EH (cell line): ENCODE measurements at places on chromosomes 6 and 20.
A peak's percentile ranks its signal among the peaks of the same experiment; 100 is the strongest.

DNA sequence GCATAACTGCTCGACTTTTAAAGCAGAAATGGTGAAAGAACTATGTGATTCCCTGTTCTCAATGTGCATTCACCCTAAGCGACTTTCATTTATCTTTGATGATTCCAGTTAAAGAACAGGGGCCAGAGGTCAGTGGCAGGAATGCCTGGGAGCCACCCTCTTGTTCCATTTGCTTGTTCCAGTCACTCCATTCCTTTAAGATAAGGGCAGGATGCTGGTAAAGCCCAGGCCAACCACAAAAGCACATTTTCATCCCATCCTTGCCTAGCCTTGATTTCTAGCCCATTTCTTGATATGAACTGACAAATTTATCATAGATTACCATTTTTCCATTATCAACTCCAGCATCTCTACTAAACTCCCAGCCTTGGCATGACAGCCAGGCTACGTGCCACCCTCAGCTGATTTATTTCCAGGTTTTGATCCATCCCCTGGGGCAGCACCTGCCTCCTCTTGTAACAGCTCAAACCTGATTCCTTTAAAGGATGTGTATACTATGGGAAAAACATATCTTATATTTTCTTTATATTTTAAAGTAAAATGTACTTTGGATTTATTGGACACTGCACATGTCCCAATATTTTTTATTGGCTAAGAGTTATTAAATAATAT is 19.2 kb downstream of the HMGN3 start:
- DNase-seq, result peak; percentile 7

- DNase-seq, result no peak
Observed at GRCh38 chr6:166955121-166955864, 1.1 kb downstream of the RNASET2 start.

- no peak for DNase-seq
Observed at GRCh38 chr6:64243618-64244017, 608.0 kb downstream of the PHF3 start.

- no peak for DNase-seq
Observed at GRCh38 chr6:3159805-3160781, 2.7 kb upstream of the TUBB2A start.

- peak; percentile 41 for DNase-seq
Observed at GRCh38 chr20:47927385-47927851, 142.1 kb upstream of the SULF2 start.

- DNase-seq, result no peak
Observed at GRCh38 chr6:156630613-156631302, 146.4 kb upstream of the ARID1B start.

DNA sequence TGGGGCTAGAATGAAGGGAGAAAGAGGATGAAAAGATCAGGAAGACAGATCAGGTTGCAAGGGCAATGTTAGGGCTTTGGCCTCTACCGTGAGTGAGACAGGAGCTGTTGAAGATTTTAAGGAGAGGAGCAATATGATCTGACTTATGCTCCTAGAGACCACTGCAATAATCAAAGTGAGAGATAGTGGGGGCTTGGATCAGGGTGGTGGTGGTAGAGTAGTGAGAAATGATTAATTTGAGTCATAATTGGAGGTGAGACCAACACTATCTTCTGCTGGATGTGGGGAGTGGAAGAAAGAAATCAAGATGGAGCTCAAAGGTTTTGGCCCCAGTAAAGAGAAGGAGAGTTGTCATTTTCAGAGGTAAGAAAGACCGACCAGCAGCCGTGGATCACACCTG is 140.7 kb upstream of the TMEM170B start:
- DNase-seq, result no peak

DNA sequence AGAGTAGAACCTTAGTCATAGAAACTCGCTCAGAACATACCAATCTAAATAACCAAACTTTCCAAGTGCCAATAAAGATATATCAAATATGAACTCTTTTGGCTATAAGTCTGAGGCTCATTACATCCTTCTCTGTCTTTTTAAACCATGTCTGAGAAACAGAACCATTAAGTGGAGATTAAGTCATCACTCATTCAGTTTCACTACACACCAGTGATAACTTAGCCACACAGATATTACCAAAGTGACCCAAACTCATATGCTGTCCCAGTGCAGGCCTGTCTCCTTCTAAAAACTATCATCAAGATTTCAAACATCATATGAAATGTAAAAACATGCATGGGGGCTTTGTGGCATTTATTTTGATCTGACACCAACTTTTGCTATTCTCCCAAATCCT is 12.0 kb downstream of the GCLC start:
- no peak for DNase-seq

- DNase-seq, result no peak
Observed at GRCh38 chr20:24812373-24812772, 136.7 kb upstream of the CST7 start.

DNA sequence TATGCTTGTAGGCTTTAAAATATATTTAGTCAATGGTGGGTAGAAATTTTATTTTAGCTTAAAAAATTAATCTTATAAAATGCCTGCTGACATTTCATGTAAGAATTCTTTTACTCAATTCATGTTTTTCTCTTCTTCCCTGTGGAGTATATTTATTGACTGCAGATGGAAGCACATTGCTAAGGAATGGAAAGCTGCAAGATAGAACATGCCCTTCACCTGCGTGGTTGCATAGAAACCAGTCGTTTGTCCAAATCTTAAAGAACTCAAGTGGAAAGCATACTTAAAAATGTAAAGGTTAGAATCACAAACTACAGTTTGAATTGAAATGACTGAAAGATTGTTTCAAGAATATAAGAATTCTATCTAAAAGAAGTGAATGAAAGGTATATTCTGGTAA is 30.7 kb downstream of the C6orf163 start:
- DNase-seq, result no peak

GRCh38 chr20:38106461-38106860 is 58.6 kb downstream of the TGM2 start:
- no peak for DNase-seq

GRCh38 chr6:168226061-168226752 is 93.4 kb downstream of the DACT2 start:
- DNase-seq, result no peak

GRCh38 chr6:8043221-8043620 is 21.0 kb downstream of the BLOC1S5 start:
- no peak for DNase-seq

DNA sequence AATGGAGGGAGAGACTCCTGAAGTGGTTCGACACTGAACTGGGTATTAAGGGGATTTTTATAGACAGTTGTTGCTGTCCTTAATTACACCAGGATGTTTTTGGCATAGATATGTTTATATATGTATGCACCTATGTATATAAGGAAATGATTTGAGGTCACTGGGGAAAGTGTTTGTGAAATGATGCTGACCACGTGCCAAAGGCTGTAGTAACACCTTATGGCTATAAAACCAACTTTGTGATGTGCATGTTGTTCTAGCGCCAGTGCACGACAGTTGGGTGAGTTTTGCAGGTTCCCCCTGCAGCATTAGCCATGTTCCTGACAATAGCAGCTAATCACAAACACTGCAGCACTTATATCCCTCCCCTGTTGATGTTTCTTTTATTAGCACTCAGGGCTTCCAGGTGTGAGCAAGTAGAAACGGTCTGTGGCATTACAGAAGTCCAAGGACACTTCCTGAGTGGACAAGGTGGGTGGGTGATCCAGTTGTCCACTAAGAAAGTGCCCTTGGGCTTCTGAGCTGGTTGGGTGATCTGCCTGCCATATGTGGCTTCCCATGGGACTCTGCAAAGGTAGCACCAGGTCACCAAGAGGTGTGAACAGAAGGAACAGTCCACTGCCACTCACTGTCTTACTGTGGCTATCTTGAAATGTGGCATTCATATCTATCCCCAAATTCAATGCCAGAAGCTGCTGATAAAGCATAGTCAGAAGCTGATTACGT is 63.0 kb upstream of the RBM24 start:
- DNase-seq, result no peak

- peak; percentile 61 for DNase-seq
Observed at GRCh38 chr20:41009946-41010345, 18.7 kb upstream of the TOP1 start.

DNA sequence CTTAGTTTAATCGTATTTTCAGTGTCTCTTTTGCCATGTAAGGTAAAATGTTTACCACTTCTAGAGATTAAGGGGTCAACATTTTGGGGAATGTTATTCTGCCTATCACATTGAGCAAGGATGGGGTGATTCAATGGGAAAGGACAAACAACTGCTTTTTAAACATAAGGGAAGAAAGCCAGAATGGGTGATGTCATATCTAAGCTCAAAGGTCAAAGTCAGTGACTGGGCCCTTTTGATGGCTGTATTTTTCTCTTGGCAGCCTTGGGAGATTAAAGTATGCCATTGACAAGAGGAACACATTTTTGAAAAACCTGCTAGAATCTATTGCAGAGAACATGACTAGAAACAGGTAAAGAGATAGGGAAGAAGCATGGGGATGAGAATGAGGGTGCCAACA is 477.3 kb upstream of the IRAK1BP1 start:
- DNase-seq, result no peak

DNA sequence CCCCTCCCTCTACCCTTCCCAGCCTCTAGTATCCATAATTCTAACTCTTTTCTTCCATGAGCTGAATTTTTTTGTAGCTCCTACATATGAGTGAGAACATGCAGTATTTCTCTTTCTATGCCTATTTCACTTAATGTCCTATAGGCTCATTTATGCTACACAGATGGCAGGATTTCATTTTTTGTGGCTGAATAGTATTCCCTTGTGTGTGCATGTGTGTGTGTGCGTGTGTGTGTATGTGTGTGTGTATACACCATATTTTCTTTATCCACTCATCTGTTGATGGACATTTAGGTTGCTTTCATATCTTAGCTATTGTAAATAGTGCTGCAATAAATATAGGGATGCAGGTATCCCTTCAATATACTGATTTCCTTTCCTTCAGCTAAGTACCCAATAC is 101.0 kb downstream of the ADAT2 start:
- DNase-seq, result no peak

- DNase-seq, result no peak
Observed at GRCh38 chr6:135814043-135814442, 37.5 kb upstream of the PDE7B start.

DNA sequence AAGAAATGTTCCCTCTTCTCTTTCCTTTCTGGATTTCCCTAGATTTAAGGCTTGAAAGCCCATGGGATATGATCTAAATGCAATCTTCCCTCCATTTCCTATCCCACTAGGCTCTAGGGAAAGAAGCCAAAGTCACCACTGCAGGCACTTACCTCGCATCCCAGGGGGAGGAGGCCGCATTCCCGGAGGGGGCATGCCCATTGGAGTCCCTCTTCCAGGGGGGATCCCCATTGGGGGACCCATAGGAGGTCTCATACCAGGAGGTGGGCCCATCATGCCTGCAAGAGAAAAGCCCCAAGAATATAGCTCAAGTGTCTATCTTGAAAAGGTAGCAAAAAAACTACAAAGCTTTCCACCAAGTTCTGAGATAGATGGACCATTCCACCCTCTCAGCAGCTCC is 8.1 kb downstream of the SNRPB start:
- no peak for DNase-seq

DNA sequence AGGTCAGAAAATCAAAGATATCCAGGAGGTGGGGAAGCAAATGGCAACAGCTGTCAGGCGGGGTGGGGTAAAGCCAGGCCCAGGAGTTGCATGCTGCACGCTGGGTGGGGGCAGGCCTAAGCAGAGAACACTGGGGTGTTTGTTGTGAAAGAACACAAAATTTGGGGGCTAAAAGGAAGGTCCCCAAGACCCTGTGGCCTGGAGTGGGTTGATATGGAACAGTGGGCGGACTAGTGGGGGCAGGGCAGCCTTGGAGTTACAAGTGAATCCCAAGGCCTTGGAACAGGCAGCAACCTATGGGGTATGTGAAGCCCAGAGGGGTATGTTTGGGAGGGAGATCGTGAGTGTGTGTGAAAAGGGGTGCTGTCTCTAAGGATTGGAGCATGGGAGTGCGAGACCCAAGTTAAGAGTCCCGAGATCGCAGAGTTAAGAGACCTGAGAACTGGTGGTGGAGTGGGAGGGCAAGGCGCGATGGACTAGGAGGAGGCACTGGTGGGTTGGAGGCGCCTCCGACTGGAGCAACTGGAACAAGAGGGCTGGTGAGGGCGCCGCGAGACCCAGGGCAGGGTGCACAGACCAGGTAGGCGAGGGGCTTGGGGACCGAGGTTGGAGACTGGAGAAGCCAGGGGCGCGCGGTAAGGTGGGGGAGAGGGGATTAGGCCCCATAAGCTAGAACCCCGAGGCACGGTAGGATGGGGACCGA is 658 bp downstream of the CUL7 start:
- DNase-seq, result peak; percentile 45

DNA sequence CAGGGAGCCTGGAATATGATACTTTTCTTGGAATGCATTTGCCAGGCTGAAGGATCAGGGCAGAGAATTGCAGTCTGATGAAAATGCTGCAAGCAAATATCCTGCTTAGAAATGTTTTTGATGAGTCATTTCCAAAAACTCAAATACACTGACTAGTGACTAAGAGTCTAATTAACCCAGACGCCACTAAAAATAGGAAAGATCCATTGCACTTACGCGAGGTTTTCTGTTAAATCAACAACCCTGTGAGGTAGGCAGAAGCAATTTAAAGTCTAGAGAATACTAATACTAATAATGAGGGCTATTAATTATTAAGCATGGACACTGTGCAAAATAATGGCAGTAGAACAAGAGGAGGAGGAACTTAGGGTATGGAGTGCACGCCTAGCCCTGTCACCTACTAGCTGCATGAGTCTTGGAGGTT is 130.1 kb upstream of the DOK5 start:
- peak; percentile 92 for DNase-seq

- no peak for DNase-seq
Observed at GRCh38 chr6:18414116-18414515, 27.0 kb downstream of the RNF144B start.

DNA sequence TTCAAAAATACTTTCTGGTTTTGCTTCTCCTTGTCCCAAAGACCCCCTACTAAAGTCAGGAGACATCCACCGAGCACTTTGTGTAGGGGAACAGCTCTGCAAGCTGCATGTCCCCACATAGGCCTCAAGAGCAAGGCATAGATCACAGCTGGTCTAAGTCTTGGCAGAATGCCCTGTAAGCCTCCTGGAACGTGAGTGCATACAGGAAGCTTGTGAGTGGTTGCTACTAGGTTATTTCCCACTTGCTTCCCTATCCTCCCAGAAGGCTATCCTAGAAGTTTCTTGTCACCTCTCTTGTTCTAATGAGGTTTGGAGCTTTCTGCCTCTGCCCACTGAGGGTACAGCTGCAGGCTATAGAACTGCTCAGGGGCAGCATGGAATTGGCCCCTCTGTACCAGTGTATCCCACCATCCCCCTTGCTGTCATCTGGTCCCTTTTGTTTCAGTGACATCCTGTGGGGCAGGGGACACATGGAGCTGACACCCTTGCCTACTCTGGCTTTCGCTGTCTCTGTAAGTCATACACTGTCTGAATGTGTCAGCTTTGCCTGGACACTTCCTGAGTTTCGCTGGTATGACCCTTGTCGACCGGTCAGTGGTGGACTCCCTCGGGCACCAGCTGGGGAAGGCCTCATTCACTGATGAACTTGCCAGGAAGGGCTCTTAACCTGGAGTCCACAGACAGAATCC is 35.6 kb upstream of the KCNK16 start:
- DNase-seq, result peak; percentile 70

- peak; percentile 92 for DNase-seq
Observed at GRCh38 chr20:13852306-13852705, 67.5 kb downstream of the NDUFAF5 start.
